CMK (cell line): ENCODE measurements at places on chromosomes 7 and 10.

DNA sequence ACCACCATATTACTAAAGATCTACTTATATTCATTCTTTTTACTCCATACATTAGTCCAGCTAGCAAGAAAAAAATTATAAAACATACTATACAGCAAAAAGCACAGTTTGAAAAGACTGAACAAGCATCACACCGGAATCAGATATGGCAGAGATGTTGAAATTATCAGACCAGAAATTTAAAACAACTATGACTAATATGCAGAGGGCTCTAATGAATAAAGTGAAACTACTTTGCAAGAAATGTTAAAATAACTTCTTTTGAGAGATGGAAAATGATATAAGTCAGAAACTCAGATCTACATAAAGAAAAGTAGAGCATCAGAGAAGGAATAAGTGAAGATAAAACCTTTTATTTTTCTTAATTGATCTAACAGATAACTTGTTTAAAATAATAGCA, 50.9 kb downstream of the SGCE start:
- no peak for DNase-seq

- DNase-seq: no peak
These were observed 31.1 kb upstream of the COMMD3 start for GRCh38 chr10:22285130-22285529.

GRCh38 chr7:129468547-129468946, 33.8 kb upstream of the SMKR1 start:
- DNase-seq: no peak

DNA sequence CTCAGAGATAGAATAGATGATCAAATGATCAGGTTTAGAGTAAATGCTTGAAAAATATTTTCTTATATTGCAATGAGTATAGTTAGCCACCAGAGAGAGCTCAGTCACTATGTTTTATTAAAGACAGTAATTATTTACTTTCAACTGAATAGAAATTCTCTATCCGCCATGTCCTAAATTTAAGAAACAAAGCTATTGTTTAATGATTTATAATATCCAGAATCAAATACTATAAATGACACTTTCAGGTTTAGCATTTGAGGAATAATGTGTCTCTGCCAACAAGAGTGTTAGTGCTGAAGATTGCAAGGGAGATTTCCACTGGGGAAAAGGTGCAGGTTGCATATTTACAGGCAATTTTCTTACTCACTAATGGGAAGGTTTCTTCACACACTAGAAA, 184.7 kb downstream of the DGKB start:
- DNase-seq: no peak

- DNase-seq: no peak
These were observed 621 bp downstream of the P4HA1 start for GRCh38 chr10:73096041-73096448.

GRCh38 chr7:30922596-30922995, 10.9 kb downstream of the AQP1 start:
- DNase-seq: no peak

- no peak for DNase-seq
These were observed 255.7 kb upstream of the LRRN3 start for GRCh38 chr7:110835218-110835617.

DNA sequence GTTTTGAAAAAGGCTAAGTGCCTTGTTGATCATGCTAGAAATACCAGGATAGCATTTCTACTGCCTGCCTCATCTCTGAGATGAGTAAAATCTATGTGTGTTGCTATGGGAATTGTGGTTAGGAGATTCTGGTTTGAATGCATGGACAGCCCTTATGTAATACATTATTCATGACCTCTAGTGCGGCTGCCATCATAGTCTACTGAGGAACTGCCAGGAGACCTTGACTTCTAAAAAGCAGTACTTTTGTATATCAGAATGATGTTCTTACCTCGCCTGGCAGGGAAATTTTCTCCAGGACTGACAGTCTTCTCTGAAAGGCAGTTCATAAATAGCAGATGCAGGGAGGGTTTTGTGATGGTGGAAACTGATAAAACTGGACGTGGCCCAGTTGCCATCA, 248.5 kb downstream of the NSUN6 start:
- no peak for DNase-seq

DNA sequence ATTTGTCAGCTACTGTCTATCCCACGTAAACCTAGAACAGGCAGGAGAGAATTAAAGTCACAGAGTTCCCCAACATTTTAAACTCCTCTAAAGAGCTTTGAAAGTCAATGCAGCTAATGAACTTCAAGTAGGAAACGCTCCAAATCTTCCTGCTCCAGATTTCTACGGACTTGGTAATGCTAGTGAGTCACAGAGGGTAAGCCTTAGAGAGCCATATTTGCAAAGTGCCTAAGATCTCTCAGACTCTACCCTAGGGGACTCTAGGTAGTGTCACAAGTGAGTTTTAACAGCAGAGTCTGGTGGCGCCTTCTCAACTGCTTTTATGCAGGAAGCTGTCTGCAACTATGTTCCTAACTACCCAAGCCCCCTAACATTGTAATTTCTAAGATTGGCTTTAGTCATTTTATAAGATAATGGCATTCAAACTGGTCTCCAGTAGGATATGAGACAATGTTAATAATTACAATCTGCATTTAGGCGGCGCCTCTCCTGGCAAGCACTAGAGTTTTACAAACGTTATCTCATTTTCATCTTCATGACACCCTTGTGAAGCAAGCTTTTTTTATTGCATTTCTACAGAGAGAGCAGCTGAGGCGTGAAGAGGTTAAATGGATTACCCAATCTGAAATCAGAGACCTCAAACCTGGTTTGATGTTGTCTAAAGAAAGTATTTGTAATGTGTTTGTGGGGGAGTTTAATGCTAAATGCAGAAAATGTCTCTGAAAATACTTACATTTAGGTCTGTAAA, 22.0 kb upstream of the FZD1 start:
- no peak for DNase-seq

DNA sequence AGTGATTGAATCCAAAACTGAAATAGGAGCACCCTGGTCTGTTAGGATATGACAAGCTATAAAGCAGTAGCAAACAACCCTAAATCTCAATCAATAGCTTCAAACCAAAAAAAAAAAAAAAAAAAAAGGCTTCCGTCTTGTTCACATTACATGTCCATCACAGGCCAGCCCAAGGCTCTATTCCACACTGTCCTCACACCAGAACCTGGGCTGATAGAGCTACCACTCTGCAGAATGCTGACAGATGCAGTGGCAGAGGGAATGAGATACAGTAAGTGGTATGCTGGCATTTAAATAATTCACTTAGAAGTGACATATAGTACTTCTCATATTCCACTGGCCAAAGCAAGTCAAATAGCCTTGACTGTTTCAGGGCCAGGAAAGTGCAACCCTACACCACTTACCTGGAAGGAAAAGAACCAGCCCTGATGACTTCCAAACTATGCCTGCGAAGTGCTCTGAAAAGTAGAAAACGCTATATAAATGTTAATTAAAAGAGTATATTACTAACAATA, 5.8 kb downstream of the CDCA7L start:
- DNase-seq: no peak

- no peak for DNase-seq
These were observed 158.4 kb upstream of the TMEM72 start for GRCh38 chr10:44752451-44753441.

DNA sequence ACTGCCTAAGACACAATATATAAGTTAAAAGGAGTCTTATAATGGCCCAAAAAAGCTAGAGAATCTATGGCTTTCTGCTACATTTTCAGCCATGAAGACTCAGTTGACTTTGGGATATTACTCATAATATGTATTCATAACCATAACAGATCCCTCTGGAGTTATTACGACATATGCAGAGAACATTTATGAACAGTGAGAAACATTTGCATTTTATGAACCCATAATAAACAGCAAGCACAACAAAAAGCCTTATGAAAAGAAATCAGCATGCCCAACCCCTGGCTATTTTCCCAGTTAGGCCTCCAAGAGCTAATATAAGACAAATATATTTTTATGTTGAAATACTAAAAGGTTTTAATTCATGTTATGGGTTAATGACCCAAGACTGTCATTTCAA, 52.4 kb downstream of the ARMH3 start:
- no peak for DNase-seq

DNA sequence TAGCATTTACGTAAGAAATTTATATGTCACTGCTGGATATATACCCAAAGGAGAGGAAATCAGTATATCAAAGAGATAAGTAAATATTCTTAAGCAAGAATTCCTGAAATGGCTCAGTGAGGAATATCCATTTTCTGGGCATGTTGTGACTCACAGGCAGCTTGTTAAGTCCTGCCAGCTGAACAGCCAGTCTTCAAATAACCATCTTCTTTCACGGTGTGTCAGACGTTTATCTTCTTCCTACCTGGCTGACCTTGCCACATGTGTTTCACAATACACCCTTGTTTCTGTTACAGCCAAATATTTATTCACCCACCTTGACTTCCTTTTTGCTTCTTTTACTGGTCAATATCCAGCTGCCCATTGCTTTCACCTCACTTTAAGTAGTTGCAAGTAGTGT, 648.1 kb downstream of the ANKRD7 start:
- DNase-seq: no peak

- no peak for DNase-seq
These were observed 266.0 kb downstream of the GRID1 start for GRCh38 chr10:86100581-86101061.

DNA sequence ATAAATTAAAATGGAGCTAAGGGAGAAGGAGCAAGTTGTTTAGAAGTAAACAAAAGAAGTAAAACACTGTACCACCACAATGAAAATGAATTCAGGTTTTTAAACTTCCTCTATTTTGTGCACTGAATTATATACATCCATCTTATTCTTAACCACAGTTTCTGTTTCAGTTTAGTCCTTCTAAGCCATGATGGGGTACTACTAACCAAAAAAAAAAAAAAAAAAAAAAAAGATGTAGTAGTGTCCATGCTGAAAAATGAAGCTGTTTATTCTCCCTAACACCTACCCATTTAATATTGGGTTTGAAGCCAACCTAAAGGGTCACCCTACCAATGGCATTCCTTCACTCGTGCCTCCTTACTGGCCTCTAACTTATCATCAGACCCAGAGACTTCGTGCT, 3.4 kb upstream of the BMPR1A start:
- DNase-seq: no peak

DNA sequence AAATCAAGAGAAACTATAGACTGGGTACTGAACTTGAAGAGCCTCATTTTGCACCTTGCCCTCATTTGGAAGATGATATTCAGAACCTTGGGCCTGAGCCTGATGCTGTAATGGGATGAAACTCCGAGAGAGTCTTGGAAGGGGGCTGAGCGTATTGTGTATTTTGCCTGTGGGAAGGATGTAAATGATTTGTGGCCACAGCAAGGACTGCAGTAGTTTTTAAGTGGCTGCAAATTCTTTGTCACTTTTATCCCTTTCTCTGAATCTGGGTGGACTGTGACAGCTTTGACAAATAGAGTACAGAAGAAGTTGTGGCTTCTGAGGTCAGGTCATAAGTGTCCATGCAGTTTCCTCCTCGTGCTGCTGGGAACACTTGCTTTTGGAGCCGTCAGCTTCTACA, 221.2 kb downstream of the ADRA2A start:
- no peak for DNase-seq

DNA sequence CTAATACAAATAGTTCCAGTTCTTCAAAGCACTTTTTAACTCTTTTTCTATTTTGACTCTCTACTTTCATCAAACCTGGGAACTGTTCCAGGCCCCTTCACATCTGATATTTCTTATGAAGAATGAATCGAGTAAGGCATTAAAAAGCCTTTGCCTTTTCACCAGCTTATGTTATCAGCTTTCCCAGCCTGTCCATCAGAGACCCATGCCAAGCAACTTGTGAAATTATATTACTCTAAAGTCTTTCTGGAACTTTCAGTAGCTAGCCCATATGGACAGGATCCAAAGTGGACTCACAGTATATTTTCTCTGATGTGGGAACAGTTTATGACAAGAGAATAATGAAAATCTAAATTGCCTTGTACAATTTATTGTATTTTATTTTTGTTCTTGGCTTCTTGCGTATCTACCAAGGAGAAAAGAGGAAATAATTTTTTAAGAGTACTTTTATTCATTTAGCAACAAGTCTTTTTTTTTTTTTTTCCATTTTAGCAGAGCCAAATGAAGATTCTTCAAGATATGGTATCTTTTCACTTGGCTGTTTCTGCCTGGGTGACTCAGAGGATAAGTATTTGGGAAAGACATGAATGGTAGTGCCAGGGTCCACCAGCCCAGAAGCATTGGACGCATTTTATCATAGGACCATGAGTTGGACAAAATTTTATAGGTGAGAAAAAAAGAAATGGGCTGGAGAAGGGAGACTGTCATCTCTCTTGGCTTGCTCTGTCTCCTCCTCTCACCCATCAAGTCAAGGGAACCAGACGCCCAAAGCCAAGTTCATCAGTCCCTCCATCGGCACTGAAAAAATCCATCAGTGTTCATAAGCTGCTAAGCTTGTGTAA, 195.8 kb upstream of the NEBL start:
- no peak for DNase-seq

GRCh38 chr10:24910574-24910973, 41.8 kb downstream of the PRTFDC1 start:
- DNase-seq: no peak

DNA sequence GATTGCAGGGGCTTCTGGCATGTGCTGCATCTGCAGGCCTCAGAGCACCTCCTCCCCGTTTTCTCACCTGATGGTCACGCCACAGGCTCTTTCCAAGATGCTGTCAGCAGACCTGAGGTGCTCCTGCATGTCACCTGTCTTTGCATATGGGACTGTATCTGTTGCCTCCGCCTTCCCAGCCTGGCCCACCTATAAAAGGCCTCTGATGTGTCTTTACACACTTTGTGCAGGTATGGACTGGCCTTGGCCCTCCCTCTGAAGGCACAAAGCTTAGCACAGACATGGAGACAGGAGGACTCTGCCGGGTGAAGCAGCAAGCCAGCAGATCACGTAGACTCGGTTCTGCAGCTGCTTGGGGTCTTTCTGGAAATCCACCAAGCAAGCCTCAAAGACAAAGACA, 220.9 kb upstream of the PPP2R2D start:
- no peak for DNase-seq

DNA sequence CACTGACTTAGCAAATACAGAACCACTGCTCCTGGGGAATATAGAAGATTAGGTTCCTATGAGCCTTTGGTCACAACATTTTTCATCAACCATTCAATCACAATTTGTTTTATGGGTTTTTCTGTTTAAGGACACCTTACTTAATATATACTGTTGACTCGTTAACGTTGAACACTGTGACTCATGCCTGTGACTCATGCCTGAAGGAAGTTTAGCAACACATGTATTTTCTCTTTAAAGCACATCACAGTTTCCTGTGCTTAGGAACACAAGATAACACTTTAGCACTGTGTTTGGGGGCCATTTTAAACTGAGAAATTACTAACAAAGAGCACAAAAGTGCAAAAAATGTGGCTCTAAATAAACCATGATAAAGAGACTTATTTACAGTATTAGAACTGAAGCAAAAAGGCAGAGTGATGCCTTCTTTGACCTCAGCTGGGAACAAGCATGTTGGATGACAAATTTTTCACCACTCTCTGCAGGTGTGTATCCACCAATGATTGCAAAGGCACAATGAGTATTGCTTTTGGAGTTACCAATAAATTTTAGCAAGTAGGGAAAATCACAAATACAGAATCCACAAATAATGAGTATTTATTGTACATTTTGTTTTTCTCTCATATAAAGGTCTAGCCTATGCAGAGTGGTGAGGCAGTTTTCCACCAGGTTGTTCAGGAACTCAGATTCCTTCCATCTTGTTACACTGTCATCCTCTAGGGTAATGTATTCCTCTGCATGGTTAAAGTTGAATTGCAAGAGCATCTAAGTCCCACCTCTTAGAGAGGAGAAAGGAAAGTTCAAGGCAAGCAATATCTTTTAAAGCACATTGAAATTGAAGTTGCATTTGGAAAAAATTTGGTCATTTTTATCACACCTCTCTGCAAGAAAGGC, 7.3 kb downstream of the FGFBP3 start:
- no peak for DNase-seq

- DNase-seq: no peak
These were observed 40.8 kb upstream of the INSIG1 start for GRCh38 chr7:155256761-155257481.

GRCh38 chr7:1902231-1902855, 232.3 kb downstream of the ELFN1 start:
- no peak for DNase-seq
